ENCODE measurements at places on chromosomes 13 and 19.

GRCh38 chr13:26230703-26231102, 8.6 kb upstream of the RNF6 start:
- DNase-seq, result no peak

- DNase-seq, result no peak
Observed at GRCh38 chr13:67226696-67227095, 3.4 kb downstream of the PCDH9 start.

GRCh38 chr13:23516702-23517101, 53.5 kb upstream of the TNFRSF19 start:
- no peak for DNase-seq

DNA sequence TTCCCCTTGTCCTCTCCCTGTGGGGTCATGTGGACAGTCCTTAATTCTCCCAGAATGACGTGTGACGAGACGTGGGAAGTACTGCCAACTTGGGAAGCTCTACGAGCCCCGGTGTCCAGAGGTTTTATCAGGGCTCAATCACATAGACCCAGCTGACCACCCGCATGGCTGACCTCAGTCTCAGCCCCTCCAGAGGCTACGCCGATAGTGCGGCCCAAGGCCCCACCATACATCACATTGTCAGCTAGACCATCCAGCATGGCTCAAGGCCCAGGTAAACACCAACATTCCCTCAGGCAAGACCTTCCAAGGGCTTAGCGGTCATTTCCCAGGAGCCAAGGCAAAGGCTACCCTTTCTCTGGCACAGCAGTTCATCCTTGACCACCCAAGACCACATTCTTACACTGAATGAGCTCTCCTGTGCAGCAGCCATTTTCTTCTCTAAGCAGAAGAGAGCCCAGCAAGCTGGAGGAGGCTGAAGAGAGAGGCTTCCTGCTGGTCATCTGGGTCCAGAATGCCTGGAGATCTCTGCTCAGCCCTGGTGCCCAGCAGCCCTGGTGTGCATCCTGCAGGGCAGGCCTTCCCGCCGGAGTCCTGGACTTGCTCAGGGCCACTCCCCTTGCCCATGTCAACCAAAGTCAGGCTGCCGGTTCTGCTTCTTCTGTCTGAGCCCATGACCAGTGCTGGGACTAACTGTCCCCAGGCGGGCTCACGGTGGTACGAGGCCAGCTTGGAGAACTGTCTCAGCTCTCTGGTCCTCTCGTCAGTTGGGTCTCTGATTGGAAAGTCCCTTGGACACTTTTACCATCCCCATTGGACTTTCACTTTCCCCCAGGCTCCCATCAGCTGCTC, 7.9 kb upstream of the F10 start:
- DNase-seq, result no peak

DNA sequence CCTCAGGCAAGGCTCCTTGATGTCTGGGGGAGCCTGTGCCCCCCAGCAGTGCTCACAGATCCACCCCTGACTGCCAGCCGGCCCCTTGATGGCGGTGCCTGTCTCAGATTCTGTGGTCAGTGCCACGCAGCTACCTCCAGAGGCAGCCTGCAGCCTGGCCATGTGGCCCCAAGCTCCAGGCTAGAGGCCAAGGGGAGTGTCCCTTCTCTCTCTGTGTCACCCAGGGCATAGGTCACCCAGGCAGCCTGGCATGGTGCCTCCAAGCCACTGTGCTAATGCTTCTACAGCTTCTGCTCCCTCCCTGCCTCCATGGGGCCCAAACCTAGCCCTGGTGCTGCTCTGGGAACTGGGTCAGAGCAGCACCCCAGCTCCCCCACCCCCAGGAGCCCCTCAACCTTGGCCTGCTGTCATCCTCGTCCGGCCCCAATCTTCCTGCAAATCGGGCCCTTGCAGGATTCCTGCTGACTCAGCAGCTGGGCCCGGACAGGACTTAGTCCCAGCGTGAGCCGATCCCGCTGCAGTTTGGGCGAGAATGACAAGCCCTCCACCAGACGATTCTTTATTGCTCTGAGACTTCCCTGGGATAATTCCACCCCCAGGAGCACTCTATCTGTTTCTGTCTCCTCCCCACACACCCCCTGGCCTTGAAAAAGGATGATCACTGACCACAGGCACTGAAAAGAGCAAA, 2.8 kb upstream of the ARL11 start:
- DNase-seq, result no peak

DNA sequence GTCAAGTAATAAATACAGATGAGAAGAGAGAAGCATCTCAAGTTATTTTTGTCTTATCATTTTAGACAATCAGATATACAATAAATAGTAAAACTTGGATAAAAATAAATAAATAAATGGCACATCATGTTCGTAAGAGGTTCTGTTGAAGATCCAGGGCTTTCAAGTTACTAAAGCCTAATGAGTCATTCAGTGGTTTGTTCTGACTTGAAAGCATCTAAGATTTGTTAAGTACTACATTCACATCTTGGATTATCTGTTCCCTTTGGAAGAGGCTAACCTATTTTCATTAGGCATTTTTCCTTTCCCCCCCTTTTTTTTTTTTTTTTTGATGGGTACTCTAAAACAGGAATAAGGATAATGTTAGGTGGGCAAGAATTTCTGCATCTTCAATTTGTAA, 429.3 kb downstream of the PCDH20 start:
- no peak for DNase-seq

Data from stimulated activated CD4-positive, alpha-beta T cell treated with anti-CD3 and anti-CD28 coated beads, TNF-alpha, amount 100 ng/mL, for 4 hours (primary cell).